ENCODE measurements at places on chromosomes 1 and 21.

DNA sequence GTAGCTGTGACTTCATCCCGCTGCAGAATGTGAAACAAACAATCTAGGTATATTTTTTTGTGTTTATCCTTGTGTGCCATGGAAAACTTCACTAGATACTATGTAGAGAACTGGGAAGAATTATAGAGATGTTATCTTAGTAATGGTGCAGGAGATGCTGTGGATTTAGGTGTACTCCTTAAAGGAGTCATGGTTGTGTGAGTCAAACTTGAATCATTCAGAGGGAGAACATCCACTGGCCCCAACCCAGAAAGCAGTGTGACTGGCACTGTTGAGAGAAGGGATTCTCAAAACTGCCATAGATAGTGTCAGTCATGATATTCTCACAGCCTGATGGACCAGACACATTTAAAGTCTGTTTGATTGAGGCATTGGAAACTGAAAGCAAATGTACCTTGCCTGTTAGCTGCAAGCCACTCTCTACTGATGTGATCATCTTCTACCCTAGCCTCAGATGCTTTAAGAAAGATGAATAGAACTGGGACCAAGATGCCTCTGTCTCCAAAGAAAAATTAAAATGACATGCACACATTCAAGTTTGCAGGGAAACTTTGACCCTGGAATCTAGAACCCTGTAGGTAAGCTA is 754.6 kb downstream of the MRPL39 start:
- DNase-seq = no peak

DNA sequence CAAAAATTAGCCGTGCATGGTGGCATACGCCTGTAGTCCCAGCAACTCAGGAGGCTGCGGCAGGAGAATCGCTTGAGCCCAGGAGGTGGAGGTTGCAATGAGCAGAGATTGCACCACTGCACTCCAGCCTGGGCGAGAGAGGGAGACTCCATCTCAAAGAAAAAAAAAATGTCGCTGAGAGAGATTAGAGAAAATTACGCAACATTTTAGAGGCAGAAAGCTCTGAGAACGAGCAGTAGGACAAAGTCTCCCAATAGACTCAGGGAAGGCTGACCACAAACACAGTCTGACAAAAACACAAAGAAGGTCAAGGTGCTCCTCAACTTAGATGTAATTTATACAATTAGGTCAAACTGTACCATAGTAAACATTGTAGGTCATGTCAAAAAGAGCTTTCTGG is 367.6 kb upstream of the ZRANB2 start:
- no peak for DNase-seq

DNA sequence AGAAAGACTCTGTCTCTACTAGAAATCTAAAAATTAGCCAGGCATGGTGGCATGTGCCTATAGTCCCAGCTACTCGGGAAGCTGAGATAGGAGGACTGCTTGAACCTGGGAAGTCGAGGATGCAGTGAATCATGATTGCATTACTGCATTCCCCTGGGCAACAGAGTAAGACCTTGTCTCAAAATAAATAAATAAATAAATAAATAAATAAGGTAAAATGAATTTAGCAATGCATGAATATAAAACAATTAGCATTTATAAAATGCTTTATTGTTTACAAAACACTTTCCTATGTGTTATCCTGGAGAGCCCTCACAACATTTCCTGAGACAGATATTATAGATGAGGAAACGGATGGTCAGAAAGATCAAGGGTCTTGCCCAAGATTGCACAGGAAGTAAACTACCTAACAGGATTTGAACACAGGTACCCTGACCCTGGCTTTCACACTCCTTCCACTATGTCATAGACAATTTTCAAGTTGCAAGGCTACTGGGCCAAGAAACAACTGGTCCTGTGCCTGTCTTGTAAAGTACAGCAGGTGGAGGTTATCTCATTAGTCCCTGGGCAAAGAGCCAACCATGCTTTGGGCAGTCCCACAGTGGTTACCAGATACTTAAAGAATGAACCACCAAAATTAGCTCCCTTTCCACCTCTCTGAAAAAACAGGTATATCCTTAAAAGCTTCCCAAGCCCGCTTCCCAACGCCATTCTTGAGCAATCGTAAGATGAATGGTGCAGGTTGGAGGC is 15.4 kb upstream of the VSIG8 start:
- DNase-seq = no peak

- DNase-seq = no peak
Observed at GRCh38 chr1:151606384-151606783, 5.5 kb upstream of the SNX27 start.

DNA sequence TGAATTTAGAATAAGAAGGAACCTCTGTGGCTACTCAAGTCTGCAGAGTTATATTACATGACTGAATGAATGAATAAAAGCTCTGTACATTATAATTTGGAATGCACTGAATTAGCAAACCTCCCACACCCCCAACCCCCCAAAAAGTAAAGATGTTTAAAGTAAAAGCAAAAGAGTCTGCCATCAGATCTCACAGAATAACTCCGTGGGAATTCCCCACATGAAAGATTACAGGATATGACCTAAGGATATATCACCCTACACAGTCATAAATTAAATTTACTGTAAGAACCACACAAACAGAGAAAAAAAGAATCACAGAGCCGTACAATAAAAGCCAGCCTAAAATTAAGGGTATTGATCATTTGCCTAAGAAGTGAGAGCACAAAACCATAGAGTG is 587.3 kb downstream of the PTPRC start:
- no peak for DNase-seq

All from activated T-helper 1 cell treated with anti-CD3 and anti-CD28 coated beads, Interleukin-2, amount 50 U/mL, for 16 hours (primary cell).